ENCODE measurements at places on chromosomes 11 and 22.

DNA sequence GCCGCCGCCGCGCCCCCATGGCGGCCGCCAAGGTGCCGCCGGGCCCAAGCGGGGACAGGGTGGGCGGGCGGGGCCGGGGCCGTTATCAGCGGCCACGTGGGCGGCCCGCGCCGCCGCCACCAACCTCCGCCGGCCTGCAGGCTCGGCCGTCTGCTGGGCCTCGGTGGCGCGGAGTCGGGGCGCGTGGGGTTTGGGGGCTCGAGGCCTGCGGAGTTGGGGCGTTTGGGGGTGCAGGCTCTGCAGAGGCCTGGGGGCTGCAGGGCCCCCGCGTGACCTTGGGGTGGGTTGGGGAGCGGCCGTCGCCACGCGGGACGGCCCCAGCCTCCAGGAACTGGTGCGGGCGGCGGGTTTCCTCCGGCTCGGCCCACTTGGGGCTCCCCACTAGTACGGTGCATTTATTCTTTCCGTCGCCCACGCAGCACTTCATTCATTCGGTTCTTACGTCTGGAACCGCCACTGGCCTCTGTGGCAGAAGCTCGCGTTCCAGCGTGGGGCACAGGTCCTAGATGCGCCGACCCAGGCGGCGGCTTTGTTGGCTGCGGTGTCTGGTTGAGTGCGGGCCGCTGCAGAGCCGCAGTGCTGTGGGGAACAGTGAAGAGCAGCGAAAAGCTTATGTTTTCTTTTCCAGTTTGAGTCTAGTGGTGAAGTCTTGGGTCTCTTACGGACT is 740 bp upstream of the TRMT2A start:
- no peak for DNase-seq

GRCh38 chr11:85809863-85810262 is 1.1 kb downstream of the SYTL2 start:
- DNase-seq: no peak

- peak; percentile 78 for DNase-seq
Measured at GRCh38 chr11:66479394-66480116, 679 bp upstream of the DPP3 start.

DNA sequence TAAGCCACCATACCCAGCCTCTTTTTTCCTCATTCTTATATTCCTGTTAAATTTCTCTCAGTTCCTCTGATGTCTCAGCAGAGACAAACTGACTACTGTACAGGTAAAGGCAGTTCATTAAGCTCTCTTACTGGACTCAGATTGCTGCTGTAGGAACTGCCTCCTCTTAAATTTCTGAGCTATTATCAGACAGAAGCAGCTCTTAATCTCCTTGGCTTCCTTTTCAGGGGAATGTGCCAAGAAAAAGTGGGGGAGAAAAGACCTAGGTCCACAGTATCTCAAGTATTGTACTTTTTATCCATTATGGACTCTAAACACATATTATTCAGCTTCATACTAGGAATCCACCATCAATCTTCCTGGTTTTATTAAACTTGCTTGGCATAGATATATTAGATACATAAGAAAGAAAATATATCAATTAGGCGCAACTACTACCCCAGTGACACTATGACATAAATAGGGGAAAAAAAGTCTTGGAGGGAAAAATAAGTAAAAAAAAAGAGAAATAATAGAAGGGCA is 26.1 kb downstream of the MRTFA start:
- DNase-seq: no peak

DNA sequence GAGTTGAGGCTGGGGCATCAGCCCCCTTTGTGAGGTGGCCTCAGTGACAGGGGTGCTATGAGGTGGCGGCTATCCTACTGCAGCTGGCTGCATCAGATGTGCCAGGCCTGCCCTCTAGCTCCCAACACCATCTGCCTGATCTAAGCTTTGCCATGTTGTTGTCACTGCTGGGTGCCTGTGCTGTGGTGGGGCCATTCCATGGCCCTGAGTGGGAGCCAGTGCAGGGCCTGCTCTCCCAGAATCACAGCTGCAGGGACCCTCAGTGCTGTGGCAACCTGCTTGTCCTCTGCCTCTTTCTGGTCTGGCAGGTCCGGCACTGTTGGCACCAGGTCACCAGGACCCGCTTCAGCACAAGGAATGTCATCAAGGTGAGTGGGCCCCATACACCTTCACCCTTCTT is 1.8 kb upstream of the SNU13 start:
- DNase-seq: no peak

- no peak for DNase-seq
Measured at GRCh38 chr11:2166091-2166851, 5.3 kb upstream of the INS start.

DNA sequence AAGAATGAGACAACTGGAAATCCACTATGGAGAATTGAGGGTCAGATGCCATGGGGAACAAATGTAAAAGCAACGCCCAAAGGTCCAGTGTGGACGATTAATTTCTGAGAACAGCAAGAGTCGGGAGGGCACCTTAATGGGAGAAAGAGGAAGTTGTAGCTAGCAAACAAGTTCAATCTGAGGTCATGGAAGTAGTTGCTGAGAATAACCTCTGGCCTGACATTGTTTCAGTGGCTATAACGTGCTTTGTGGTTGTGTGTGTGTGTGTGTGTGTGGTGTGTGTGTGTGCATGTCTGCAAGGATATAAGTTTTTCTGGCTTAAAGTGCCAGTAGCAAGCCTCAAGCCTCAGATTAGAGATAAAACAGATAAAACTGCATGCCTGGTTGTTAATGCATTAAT is 1630.1 kb upstream of the TENM4 start:
- no peak for DNase-seq

GRCh38 chr11:12199231-12199948 is 89.0 kb downstream of the MICAL2 start:
- no peak for DNase-seq

DNA sequence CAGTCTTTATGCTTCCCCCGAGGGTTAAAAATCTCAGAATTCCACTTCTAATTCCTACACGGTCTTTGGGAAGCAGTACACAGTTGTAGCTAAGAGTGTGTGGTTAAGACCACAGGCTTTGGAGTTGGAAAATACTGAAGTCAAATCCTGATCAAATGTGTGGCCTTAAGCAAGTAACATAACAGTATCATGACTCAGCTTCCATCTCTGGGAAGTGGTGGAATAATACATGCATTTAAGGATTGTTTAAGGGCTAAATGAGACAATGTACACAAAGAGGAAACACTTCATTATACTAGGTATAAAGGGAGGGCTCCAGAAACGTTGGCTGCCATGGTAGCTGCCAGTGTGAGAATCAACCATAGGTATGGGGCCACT is 71.5 kb downstream of the FAT3 start:
- no peak for DNase-seq

- DNase-seq: no peak
Measured at GRCh38 chr22:19520566-19521305, 3.5 kb downstream of the CLDN5 start.

DNA sequence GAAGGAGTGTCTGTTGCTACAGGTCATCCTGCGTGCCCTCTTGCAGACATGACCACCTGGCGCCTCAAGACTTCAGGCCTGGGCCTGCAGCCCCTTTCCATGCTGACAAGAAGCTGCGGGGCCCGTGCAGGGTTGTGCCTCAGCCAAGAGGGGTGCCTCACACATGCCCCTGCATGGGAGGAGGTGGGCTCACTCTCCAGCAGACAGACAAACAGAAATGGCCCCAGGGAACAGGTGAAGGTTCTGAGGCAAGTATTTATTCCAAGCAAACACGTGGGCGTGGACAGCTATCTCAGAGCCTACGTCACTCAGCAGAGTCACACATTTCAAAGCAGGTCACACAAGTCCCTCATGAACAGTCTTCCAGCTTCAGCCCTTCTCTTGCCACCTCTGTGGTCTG is 5.9 kb upstream of the SYCE3 start:
- no peak for DNase-seq

DNA sequence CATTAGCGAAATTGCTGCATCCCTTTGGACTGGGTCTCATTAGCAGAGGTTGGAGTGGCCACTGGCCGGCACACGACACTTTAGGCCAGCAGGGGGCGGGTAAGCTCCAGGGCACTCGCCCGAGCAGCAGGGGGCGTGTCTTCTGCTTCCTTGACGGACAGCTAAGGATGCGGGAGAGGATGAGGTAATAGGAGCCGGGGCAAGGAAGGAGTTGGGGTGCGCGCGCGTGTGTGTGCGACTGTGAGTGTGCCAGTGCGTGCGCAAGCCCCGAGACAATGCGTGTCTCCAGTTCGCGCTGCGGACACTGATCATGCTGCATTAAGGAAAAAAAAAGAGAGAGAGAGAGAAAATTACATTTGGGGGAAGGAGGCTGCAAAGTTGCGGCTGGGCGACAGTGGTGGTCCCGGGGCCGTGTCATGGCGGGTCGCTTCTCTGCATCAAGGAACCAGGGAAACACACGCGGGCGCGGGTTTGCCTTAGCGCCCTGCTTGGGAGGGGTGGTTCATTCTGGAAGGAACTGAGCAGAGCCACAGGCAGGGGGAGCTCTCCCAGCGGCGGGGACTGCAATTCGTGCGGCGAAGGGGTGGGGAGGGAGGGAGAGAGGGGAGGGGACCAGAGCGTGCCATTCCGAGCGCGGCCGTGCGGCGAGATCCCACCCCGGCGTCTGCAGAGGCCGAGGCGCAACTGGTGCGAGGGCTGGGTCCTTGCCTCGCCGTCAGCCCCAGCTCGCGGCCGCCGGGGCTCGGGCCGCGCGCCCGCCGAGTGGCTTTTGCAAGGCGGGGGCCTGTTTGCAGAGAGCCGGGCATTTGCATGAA is at the start of gene DTX4:
Gene DTX4 (plus strand): TSS at position 625 of the 815 bp plus-strand sequence. CDS start 464 bp downstream, outside the sequence.
- DNase-seq: peak; percentile 83

DNA sequence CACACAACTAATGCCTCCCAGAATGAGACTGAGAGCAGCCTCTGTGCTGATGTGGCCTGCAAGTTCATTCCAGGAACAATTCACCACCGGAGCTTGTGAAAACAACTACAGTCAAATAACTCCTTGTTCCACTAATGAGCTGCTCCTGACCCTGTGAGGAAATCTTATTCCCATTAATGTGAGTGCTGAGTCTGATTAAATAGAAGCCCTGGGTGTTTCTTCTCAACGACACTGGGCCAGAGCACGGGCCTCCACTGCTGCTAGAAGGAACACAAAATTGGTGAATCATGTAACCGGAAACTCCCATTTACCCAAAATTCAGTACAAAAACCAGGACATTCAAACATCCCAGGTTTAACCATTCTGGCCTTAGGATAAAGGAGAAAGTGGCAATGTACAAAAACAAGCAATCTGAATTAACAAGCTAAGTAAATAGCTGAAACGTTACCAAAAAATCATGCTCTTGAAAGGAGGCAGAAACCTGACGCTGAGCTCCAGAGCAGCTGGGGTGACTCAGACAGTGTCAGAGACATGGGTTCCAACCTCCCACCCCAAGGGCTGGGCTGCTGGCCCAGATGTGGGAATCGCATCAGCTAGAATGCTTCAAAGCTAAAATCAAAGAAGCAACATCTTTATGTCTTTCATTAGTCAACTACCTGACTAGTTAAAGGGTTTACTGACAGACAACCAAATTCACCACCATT is 26.7 kb downstream of the SERGEF start:
- peak; percentile 40 for DNase-seq

DNA sequence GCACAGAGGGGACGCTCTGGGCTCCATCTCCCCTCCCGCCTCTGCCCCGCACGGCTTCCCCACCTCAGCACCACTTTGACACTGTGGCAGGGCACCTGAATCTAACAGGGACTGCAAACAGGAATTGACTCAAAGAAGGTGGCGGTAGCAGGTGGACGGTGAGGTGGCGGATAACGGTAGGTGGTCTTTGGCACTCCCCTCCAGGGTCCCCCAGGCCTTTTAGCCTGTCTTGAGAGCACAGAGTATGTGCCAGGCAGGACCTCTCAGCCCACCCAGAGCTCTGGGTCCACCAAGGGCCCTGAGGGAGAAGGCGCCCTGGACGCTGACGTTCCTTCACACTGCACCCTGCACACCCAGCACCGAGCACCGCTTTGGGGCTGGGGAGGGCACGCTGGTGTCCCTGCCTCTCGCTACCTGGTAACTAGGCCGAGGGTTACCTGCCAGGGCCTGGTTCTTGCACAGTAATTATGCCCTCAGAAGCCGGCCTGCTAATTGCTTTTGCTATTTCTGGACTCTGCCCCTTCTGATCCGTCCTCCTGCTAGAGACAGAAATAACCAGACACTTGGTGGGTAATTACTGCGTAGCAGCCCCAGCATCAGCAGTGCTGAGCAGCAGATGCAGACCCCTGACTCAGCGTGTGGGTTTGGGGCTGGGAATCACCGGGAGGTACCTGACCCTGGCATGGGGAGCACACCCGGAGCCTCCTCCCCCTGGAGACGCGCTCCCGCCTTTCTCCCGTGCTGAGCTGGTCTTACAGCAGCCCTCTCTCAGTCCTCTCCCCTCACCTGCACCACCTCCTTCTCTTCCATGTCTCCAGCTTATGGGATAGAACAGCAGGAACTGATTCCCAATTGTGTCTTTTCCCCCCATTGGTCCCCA is 103.3 kb upstream of the B3GAT1 start:
- no peak for DNase-seq

- DNase-seq: no peak
Measured at GRCh38 chr11:71947498-71947897, 18.7 kb downstream of the RNF121 start.

- peak; percentile 67 for DNase-seq
Measured at GRCh38 chr22:47043835-47044721, 281.6 kb downstream of the TBC1D22A start.

DNA sequence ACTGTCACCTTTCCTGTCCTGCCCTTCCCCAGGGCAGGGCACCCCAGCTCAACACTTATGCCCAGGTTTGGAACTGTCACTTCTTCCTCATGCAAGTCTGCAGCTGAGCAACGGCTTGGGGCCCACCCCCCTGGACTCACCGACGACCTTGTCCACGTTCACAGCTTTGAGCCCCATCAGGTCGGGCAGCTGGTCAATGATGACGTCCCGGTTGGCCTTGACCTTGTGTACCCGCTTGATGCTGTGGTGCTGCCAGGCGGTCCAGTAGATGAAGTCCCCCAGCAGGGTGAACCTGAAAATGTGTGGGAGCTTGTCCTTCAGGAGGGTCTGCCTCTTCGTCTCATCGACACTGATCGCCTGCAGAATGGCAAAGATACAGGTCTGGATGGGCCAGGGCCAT is 135.0 kb downstream of the CRYBB2 start:
- DNase-seq: no peak

- no peak for DNase-seq
Measured at GRCh38 chr22:28351476-28351875, 328.2 kb downstream of the TTC28 start.

- DNase-seq: no peak
Measured at GRCh38 chr11:88359541-88359940, 22.0 kb upstream of the CTSC start.

GRCh38 chr11:47366020-47366490 is 12.3 kb downstream of the SPI1 start:
- no peak for DNase-seq

DNA sequence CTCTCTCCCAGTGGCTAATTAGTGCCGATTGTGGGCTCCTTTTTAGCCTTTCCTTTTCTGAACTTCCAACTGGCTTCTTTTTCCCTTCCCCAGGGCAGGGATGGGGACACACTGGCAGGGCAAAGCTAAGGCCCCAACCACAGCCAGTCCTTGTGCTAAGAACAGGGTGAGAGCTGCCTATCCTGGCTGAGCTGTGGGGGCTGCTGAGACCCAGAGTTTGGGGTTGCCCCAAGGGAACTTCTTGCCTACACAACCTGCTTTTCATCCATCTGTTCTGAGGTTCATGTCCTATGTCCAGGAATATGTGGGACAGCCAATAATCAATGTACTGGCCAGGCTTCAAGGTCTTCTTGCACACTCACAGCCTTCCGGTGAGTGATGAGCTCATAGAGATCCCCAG is 10.0 kb upstream of the TPBGL start:
- DNase-seq: no peak

All from H54 (cell line).